Lower leg skin (tissue), 4 donors: ENCODE measurements at places on chromosomes 13 and 19. TPM values are rescaled to one million over a fixed set of nuclear protein-coding genes. Genes with fewer than 3 reads are reported as not detected.

- no peak for DNase-seq
Observed at GRCh38 chr19:3096267-3096901, 2.2 kb downstream of the GNA11 start.

- DNase-seq: peak; percentile 14
Observed at GRCh38 chr19:19661675-19662251, 1.7 kb downstream of the ATP13A1 start.

DNA sequence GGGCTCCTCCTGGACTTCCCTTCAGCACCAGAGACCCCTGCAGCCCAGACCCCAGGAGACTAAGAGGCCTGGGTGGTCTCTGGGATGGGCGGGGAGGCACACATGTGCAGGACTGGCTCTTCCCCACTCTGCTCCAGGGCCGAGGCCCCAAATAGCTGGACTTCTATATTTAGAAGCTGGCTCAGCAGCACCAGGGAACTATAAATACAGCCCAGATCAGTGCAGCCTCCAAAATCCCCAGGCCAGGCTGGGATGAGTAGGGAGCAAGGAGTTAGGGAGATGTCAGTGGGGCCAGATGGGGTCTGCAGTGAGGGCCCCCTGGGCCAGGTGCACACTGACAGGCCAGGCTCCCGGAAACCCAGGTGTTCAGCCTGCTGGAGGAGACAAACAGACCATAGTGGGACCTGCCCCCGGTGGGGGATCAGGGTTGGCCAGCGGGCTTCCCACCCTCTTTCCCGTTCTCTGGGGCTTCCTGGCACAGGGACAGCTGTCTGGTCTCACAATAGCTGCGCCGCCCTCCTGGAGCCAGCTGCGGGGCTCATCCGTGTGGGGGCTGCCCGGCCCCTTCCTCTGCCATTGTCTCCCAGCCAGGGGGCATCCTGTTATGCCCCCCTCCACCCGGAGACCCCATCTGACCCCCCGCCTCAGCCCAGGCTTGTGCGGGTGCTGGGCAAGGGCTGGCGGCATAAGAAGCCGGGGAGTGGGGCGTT is 5.5 kb upstream of the ADGRE5 start:
- no peak for DNase-seq

- DNase-seq: peak; percentile 49
Observed at GRCh38 chr19:23402388-23402787, 7.1 kb upstream of the ZNF91 start.

GRCh38 chr13:101655435-101655834 is 203.0 kb downstream of the ITGBL1 start:
- DNase-seq: no peak

DNA sequence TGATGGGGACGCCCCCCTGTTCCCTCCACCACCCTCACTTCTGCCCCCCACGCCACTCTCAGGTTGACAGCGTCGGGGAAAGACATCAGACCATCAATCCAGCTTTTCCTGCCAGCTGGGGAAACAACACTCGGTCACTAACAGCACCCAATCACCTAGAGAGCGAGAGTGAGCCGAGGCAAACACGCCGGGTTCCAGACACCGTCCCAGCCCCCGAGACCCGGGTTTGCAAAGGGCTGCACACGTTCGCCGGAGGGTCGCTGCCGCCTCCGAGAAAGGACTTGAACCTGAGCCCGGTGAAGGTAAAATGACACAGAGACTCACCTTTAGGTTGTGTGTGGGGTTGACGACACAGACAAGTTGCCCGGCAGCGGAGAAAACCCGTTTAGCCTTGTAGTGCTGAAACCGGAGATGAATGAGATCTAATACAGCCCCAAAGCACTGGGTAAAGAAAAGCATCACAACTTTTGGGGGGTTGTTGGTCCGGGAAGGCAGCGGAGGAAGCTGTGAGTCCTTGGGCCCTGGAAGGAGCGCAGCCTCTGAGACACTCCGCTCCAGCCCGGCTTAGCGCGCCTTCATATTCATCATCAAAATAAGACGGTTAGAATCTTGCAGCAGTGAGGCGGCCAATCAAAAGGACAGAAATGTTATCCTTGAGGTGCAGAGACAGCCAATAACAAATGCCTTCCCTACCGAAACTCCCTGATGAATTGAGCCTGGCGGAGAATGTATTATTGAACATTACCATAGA is at the start of gene SIAH3:
SIAH3 (minus strand) TSS at position 583 of the 751 bp plus-strand sequence; CDS start at position 459, 124 bp downstream.
- DNase-seq: no peak

GRCh38 chr13:80499536-80500290 is 158.8 kb upstream of the SPRY2 start:
- DNase-seq: no peak

- DNase-seq: peak; percentile 84
Observed at GRCh38 chr13:51778392-51778791, 25.6 kb downstream of the DHRS12 start.

GRCh38 chr19:20863176-20863575 is 59.9 kb upstream of the ZNF85 start:
- DNase-seq: no peak

DNA sequence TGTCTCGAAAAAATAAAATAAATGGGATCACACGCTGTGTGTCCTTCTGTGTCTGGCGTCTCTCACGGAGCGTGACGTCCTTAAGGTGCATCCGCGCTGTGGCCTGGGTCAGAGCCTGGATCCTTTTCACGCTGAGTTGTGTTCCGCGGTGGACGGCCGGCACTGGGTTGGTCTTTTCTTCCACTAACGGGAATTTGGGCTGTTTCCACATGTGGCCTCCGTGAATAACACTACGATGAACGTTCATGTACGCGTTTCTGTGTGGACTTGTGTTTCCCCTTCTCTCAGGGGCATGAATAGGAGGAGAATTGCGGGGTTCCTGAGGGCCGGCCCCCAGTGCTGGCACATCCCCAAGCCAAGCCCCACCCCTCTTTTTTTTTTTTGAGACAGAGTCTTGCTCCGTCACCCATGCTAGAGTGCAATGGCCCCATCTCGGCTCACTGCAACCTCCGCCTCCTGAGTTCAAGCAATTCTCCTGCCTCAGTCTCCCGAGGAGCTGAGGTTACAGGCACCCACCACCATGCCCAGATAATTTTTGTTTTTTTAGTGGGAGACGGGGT is 6.2 kb upstream of the PTBP1 start:
- DNase-seq: no peak

GRCh38 chr13:67914535-67914934 is 684.4 kb upstream of the PCDH9 start:
- no peak for DNase-seq

DNA sequence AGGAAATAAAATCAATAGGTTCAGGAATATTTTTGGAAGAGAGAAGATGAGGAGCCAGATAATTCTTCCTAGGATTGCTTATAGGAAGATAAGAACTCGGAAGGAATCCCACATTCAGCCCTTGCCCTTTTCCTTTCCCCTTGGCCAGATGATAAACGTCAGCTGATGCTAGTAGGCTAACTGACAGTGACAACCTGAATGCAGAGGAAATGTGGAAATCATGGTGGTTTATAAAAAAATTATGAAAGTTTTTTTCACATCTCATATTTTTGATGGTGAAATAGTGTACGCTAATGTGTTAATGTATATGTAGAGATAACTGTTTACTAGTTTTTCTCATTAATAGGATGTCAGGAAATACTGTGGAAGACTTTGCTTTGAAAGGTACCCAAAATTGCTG is 56.9 kb downstream of the EDNRB start:
- no peak for DNase-seq

DNA sequence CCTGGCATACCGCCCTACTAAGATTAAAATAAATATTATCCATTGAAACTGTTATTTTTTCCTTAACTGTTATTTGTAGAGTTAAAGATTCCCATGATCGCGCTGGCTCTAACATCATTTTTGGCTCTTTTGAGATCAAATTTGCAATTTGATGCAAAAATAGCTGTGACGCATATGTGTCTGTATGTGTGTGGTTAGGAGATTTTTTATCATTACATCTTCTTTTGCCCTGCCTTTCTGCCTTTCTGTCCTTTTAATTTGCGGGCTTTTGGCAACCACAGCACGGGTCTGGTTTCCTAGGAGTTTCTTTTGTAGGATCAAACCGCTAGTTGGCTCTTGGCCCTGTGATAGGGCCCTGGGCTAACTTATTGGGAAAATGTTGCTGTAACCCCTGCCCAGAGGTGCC is 37.3 kb upstream of the ALOX5AP start:
- DNase-seq: no peak

- DNase-seq: peak; percentile 57
Observed at GRCh38 chr13:31042049-31042448, 109.6 kb downstream of the TEX26 start.

- DNase-seq: no peak
Observed at GRCh38 chr13:42549552-42549936, 24.4 kb upstream of the TNFSF11 start.

DNA sequence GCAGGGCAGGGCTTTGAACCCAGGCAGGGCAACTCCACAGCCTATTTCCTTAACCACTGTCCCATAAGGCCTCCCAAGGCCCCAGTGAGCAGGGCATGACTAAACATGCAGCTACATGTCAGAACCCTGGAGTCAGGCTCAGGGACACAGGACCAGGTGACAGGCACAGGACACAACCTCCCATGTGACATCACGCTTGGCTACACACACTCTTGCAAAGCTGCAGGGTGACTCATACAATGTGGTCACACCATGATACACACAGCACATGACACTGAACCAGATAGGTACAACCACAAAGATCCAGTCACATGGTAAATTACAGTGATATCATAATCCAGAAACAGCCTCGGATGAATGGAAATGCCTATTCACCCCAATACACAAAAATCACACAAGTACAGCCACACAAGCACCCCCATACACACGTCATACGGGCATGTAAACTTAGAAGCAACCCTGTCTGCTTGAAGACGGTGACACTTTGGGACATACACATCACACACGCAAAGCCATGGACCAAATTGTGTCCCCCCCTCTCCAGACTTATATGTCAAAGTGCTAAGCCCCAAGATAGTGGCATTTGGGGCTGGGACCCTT is 14.5 kb downstream of the KLK4 start:
- DNase-seq: peak; percentile 63

- no peak for DNase-seq
Observed at GRCh38 chr13:99725644-99726043, 224.4 kb downstream of the TM9SF2 start.

DNA sequence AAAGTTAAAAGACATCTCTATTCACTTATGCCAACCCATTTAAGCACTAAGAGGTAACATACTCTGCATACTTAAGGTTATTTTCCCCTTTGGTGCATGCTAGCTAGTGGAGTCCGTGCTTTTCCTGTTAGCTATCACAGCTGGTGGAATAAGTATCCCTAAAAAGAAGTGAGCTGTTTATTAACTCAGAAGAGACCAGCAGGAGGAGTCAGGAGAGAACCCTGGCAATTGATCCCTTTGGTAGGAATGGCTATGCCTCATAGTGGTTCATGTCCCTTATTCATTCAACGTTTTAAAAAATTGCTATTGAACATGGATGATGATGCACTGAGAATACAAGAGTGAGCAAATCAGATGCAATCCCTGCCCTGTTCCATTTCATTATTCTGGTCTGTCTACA is 12.4 kb upstream of the NEK5 start:
- no peak for DNase-seq

- no peak for DNase-seq
Observed at GRCh38 chr19:14166999-14167575, 30.7 kb upstream of the ASF1B start.

- DNase-seq: peak; percentile 39
Observed at GRCh38 chr19:296476-297225, 5.4 kb upstream of the PLPP2 start.

GRCh38 chr13:102122147-102122546 is 279.7 kb downstream of the FGF14 start:
- no peak for DNase-seq

DNA sequence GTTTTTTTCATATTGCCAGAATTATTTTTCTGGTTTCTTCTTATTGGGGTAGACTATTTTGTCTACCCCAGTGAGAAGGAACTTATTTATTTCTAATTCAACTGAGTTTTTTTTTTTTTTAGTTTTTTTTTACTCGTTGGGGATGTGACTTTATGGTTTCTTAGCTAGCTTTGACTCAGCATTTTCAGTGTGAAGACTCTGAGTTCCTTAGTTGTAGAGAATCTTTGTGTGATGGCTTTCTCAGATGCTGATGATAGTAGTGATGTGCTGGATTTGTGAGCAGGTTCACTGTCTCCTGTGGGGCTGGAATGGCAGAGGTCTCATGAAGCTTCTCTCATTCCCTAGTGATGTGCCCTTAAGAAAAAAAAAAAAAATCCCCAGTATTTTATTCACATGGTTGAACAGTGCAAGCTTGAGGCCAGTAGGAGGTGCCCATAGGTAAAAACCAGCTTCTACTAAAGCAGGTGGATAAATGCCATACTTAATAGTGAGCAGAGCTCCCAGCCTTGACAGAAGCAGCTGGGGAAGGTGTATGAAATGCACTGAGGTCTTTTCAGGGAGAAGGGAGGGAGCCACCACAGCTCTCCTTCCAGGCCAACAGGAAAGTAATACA is 106.2 kb upstream of the KLF5 start:
- DNase-seq: no peak

- no peak for DNase-seq
Observed at GRCh38 chr19:5897189-5897969, 6.2 kb downstream of the NDUFA11 start.

DNA sequence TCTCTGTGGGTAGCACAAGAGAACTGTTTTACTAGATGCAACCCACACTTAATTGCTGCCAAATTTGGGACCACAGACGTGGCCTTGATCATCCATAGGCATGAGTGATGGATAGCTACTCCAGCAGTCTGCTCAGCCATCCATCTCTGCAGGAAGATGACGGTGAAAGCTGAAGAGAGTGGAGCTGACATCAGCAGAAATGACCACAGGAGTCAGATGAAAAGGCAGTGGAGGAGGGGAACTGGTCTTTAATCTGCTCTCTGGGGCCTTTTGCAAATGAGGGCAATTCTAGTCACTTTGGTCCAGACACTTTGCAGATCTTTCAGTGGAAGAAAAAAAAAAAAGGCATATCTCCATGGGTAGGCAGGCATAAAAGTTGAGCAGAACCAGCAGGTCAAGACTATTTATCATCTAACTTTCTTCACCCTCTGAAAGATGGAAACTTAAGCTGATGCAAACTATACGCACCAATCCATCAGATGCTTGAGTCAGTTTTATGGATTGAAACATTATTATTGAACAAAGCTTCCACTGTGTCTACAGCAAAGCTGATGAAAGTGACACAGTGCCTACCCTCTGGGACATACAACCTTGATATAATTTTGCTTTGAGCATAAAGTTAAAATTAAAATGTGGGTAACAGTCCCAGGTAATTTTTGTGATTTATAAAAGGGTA is 281.6 kb upstream of the OBI1 start:
- DNase-seq: no peak

- DNase-seq: no peak
Observed at GRCh38 chr19:35127871-35128270, 7.0 kb downstream of the LGI4 start.

C13orf42 gene
- total RNA-seq: not detected

SOHLH2 gene
- total RNA-seq: not detected

CRX gene
- not detected for total RNA-seq

NUDT19 gene
- 14.8 TPM for total RNA-seq

GZMM gene
- total RNA-seq: 0.29 TPM

USP12 gene
- total RNA-seq: 23.0 TPM

IGSF23 gene
- total RNA-seq: not detected

ZNF460 gene
- total RNA-seq: 60.2 TPM

NFILZ gene
- total RNA-seq: not detected

MTIF3 gene
- 80.0 TPM for total RNA-seq

ATP12A gene
- 1.7 TPM for total RNA-seq
